Psoas muscle (tissue), 8 donors: ENCODE measurements at places on chromosomes 16 and 17. TPM values are rescaled to one million over a fixed set of nuclear protein-coding genes. Genes with fewer than 3 reads are reported as not detected.

- H3K27ac ChIP-seq, result no peak overlapping the region
- H3K36me3 ChIP-seq, result peaks cover 3% of the 10 kb centered on the region
- peaks cover 48% of the 10 kb centered on the region for H3K4me1 ChIP-seq
- no peaks in the 10 kb centered on the region for H3K27me3 ChIP-seq
- DNase-seq, result peak; percentile 90
- H3K4me3 ChIP-seq, result peak overlapping the region; percentile 91
Measured at GRCh38 chr17:82021107-82021899, 1.4 kb downstream of the CENPX start.

Gene AXIN2
- 6.0 TPM for total RNA-seq

Gene KRTAP16-1
- not detected for total RNA-seq

Gene PABPN1L
- total RNA-seq, result not detected

Gene USP36
- total RNA-seq, result 24.2 TPM

DNA sequence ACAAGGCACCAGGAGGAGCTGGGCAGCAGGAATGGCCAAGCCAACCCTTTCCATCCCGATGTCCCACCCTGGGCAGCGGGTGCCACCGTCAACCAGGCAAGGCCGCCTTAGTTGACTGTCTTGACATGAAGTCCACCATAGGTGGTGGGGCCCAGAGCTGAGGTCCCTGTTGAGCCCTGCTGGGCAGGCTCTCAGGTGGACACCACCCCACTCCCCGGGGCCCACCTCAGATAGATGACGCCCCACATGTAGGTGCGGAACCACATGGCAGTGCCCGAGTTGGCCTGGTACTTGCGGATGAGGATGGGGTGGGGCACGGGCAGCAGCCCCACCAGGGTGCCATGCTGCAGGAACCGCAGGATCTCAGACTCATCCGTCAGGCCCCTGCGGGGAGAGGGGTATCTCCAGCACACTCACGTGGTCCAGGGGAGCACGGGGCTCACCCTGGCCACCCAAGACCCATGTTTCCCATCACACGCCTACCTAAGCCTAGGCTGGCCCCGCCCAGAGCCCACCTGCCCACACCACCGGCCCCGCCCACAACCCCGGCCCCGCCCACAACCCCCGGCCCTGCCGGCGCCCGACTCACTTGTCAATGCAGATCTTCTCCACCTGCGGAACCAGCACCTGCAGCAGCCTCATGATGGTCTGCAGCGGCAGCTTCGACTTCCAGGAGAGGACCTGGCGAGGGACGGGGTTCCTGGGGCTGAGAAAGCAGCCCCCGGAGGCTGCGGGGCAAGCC, 16.2 kb downstream of the OTOP3 start:
- no peaks in the 10 kb centered on the region for H3K27me3 ChIP-seq
- no peak overlapping the region for H3K4me3 ChIP-seq
- DNase-seq, result no peak
- no peak overlapping the region for H3K27ac ChIP-seq
- H3K36me3 ChIP-seq, result no peaks in the 10 kb centered on the region

Gene TADA2A
- total RNA-seq, result 9.4 TPM

GRCh38 chr16:11190588-11191560, 65.1 kb downstream of the SOCS1 start:
- no peak for DNase-seq
- no peaks in the 10 kb centered on the region for H3K36me3 ChIP-seq
- no peaks in the 10 kb centered on the region for H3K27me3 ChIP-seq
- H3K4me1 ChIP-seq, result peaks cover 4% of the 10 kb centered on the region

- peak overlapping the region; percentile 77 for H3K27ac ChIP-seq
- H3K4me3 ChIP-seq, result no peak overlapping the region
- H3K36me3 ChIP-seq, result peaks cover 74% of the 10 kb centered on the region
- H3K27me3 ChIP-seq, result no peaks in the 10 kb centered on the region
Measured at GRCh38 chr17:63949576-63950250, 17.6 kb upstream of the CD79B start.
